ENCODE measurements at places on chromosomes 5 and 9.

DNA sequence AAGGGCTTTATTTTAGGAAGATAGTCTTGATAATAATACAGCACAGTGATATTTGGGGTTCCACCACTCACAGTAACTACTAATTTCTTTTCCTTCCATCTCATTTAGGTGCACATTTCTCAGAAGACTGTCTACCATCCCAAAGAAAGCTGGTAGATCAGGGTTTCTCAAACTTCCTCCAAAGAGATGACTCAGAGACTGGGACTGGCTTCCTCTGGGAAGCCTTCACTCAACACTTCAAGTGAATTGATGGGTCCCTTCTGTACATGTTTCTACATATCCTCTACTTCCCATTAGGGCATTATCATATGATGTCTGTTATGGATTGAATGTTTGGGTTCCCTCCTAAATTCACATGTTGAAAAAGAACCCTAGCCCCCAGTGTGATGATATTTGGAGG is 138.5 kb downstream of the SPOCK1 start:
- DNase-seq, result peak; percentile 37

DNA sequence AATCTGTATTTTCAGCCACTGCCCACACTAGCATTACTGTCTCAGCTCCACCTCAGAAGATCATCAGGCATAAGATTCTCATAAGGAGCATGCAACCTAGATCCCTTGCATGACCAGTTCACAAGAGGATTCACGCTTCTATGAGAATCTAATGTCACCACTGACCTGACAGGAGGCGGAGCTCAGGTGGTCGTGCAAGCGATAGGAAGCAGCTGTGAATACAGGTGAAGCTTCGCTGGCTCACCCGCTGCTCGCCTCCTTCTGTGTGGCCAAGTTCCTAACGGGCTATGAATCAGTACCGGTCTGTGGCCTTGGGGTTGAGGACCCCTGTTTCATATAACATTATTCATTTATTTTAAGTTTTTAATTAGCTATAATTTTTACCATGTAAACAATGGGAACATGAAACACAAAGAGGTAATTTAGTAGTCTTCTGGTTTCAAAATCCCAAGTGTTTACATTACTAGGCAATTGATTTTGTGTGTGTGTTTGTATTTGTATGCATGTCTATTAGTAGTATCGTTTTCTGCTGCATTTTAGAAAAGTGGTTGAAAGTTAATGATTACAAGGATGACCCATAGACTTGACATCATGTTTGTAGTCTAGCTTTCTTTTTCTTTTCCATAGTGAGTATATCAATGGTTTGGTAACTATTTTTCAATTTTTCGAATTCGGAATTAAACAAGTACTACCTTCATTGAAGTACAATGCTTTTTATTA is 159.4 kb downstream of the TENT4A start:
- DNase-seq, result no peak

DNA sequence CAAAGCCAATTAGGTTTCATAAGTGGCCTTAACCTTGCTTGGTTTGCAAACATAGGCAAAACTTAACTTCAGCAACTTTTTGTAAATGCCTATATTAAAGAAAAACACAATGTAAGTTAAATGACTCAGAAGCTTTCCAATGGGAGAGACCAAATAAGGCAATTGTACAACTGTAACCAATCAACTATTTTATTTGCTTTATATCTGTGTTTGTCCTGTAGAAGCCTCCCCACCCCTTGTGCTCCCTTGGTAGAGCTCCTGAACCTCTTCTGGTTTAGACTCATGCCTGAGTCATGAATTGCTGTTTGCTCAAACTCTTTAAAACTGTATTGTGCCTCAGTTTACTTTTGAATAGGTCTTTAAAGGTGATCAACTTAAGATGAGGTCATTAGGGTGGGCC is 3.0 kb upstream of the C1QTNF3 start:
- DNase-seq, result peak; percentile 18

- no peak for DNase-seq
These were observed 92.1 kb upstream of the IER5L start for GRCh38 chr9:129270205-129270604.

DNA sequence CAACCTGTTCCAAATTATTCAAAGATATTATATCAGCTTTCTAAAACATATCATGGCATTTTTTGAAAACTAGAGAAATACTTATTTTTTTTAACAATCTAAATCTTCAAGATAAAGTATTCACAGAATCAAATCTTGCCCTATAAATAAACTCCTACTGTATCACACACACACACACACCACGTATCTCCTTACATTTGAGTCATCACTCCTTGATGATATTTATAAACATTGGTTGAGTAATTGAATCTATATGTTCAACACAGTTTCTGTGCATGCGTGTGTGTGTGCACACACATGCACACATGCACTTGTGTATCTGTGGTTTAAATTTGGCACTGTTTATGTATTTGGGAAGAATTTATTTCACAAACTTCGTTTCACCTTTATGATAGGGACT is 1716.4 kb downstream of the EFNA5 start:
- DNase-seq, result peak; percentile 2

GRCh38 chr9:125521462-125522327 is 185.3 kb downstream of the MAPKAP1 start:
- peak; percentile 97 for DNase-seq

GRCh38 chr9:87681271-87682061 is 44.5 kb upstream of the CTSL start:
- no peak for DNase-seq

DNA sequence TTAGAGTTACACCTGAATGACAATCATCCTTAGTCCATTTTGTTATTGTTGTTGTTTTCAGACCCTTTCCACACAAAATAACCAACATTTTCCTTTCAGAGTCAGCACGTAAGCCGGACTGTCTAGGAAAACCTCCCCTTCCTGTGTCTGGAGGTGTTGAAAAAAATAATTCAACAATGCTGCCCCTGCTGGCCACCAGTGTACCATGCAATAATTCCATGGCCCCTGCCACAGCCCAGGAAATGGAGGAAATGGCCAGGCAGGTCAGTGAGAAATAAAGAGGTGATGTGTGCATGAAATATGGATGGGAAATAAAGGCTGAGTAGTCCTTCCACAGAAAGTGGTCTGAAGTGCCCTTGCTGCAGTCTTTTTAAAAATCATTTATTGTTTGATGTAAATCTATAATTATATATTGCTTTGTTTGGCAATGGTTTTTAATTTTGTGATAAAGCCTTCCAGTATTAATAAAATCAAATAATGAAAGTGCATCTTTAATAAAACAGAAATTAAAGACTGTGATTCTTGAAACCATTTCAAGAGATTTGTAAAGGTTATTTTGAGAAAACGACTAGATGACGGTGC is 152.8 kb upstream of the PAPPA start:
- no peak for DNase-seq

GRCh38 chr5:86644843-86645242 is 27.1 kb downstream of the COX7C start:
- no peak for DNase-seq

DNA sequence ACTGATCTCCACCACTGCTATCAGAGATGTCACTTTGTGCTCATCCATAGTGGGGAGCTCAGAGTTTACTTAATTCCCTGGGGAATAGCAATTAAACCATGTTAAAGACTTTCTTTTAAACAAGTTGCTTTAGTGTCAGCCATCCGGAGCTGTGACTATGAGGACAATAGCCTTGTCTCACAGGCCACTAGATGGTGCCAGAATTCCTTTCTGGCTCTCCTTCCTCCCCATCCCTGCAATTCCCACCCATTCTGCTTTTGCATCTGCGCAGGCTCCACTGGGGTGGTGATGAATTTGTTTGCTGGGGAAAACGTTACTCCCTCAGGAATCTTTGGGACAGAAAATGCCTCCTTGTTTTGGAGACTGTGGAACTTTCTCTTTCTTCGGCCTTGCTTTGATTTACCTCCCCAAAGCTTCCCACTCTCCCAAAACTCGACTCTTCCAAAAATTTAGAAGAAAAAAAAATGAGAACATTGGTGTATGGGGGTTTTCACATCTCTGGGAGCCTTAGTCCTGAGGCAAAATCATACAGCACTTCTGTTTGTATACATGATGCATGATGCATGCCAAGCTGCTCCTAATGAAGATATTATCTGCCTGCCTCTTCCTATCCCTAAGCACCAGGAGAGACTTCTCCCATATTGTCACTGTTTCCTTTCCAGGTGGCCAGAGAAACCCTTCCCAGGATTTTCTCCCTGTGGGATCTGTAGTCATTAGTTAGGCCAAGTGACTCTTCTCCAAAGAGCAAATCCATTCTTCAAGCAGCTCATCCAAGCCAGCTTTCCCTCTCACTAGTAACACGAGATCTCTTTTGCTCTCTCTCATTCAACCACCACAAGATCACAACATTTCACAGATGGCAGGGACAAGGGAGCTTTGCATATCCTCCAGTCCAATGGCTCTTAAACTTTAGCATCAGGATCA is 466.1 kb downstream of the TLR4 start:
- DNase-seq, result peak; percentile 21

- peak; percentile 95 for DNase-seq
These were observed 11.1 kb upstream of the SHOC1 start for GRCh38 chr9:111805830-111806241.

DNA sequence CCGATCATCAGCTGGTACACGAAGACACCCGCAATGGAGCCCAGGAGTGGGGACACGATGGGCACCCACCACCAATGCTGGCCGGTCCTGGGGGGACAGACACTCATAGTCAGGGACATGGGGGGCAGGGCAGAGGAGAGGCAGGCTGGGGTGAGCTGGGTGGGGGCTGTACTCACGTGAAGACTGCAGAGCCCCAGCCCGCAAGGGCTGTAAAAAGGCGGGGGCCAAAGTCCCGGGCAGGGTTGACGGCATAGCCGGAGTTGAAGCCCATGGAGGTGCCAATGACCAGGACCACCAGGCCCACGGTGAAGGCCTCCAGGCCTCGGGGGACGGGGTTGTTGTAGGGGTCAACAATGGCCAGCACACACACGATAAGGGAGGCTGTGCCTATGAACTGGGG is 5.3 kb downstream of the AQP3 start:
- DNase-seq, result no peak

DNA sequence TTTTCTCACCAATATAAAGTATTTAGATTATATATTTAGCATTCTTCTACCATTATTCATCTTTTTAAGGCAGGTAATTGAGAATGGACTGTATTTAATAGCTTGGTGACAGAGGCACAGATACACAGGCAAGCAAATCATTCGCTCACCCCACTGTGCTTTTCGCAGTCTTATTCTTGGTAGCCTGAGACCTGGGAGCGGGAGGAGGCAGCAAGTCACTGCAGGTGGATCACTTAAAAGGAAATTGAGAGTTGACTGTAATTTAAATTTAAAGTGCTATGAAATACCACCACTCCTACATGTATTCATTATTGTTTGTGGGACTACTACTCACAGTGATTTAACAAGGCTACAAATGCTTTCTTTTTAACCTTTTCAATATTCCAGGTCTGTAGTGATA is 9.7 kb downstream of the RICTOR start:
- no peak for DNase-seq

- no peak for DNase-seq
These were observed 12.2 kb downstream of the MEGF9 start for GRCh38 chr9:120702075-120702474.

GRCh38 chr5:40490464-40491111 is 189.1 kb upstream of the PTGER4 start:
- no peak for DNase-seq

DNA sequence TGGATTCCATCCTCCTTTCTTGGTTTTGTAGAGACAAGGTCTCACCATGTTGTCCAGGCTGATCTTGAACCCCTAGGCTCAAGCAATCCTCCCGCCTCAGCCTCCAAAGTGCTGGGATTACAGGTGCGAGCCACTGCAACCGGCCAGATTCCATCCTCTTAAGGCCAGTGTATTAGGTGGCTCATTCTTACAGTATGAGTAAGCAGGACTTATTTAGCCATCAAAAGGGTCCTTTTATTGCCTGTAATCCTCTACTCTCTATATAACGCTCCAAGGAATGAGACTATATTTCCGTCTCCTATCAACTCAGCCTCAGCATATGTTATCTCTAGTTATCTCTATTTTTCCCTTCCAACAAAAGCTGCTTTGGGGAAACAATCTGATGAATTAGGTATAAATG is 3.0 kb upstream of the ERBIN start:
- DNase-seq, result no peak

DNA sequence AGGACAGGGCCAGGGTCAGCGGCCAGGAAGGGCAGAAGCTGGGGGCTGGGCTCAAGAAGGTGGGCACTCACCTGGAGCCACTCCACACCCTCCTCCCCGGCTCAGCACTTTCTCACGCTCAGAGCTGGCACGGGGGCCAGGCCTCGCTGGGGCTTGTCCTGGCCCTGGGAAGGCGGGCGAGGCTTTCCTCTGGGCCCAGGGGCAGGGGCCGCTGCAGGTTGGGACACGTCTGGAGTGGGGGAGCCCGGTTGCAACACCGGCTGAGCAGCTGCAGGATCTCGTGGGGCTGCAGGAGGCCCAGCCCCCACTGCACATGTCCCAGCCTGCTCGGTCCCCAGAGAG is 38.9 kb upstream of the EGFL7 start:
- no peak for DNase-seq

DNA sequence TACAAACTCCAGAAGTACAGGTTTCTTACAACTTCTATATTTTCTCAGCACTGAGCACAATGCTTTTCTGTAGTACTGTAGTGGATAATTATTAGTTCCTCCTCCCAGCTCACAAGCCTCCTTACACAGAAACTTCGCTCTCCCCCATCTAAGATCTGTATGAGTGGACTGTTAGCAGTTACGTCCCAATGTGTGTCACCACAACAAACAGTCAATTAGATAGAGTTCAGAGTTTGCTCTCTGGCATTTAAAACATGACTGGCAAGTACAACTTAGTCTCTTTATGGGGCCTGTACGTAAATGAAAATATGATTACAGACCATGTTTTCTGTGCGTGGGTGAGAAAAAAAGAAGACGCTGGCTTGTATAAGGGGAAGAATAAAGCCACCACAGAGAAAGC is 631.4 kb upstream of the DMAC1 start:
- DNase-seq, result no peak

DNA sequence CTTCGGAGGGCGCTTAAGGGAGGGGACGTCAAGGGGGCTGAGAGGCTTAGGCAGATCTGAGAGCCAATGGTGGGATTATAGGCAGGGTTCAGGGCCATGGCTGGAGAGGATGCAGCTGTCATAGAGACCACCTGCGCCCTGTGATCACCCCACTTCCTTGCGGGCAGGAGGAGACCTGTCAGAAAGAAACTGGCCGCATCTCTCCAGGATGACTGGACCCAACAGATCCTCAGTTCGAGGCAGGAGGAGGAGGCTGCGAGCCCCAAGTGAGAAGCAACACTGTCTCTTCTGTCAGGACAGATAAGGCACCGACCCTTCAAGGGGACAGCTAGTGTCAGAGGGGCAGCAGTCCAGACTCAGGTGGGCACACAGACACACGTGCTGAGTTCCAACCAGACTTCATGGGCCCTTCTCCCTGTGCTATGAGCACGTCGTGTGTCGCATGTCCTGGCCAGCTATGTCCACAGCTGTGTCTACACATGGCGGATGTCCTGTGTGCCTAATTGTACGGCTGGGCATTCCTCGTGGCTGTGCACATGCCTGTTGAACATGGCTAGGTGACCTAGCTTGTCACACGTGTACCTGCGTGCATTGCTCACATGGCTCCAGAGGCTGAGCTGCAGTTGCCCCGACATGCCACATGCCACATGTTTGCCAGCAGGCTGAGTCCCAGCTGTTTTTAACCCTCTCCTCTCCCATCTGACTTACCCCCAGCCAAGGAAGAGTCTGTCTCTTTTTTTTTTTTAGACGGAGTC is 583 bp upstream of the AQP3 start:
- no peak for DNase-seq
